Stimulated activated naive CD4-positive, alpha-beta T cell treated with Interleukin-2 at 50 U/mL for 16 hours (primary cell): ENCODE measurements at places on chromosomes 1 and 21.

GRCh38 chr1:166017395-166017794 lies 149.4 kb downstream of the FAM78B start:
- DNase-seq, result no peak

- no peak for DNase-seq
Observed at GRCh38 chr1:19837866-19838265, 22.8 kb upstream of the RNF186 start.

- DNase-seq, result no peak
Observed at GRCh38 chr1:60857851-60858250, 224.5 kb upstream of the NFIA start.

DNA sequence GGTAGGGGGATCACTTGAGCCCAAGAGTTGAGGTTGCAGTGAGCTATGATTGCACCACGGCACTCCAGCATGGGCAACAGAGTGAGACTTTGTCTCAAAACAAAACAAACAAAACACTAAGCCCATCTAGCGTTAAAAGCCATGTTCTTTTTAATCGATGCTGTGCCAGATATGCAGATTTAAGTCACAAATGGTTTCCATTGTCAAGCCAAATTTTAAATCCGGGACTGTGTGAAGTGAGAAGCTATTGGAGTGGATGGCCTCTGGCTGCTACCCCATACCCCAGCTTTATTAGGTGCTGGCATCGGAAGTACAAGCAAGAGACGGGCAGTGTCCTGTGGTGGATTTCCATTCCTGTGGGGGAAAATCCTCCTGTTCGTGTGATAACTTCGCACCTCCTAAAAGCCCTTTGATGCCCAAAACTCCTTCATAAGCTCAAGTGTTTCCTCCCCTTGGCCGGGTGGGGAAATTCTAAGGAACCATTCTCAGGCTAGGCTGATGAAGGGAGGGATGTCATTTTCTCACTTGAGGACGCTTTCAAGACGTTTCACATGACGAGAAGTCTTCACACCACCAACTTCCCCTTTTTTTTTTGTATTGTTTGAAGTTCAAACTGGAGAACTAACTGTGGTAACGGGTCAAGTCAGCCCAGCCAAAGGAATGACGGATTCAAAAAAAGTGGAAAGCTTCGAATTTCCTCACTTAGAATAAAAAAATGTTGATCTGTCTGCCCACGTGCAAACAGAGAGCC lies 140.8 kb downstream of the KAZN start:
- no peak for DNase-seq

GRCh38 chr1:8689431-8690252 lies 127.8 kb downstream of the RERE start:
- DNase-seq, result no peak

DNA sequence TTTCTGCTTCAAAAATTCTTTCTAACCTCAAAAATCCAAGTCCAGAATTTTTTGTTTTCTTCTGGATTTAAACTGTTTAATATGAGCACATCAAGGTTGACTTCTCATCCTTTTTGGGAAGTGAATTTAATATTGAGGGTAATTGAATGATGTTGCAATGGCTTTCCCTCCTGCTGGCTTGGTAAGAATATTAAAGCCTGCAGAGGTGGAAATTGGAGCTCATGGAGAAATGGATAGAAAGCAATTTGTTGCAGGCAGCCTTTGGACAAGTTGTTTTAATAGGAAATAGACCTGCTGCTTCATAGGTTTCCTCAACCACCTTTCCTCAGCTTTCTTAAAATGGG lies 124.7 kb downstream of the SYT2 start:
- DNase-seq, result no peak

- no peak for DNase-seq
Observed at GRCh38 chr1:2378956-2379732, 12.2 kb downstream of the MORN1 start.

DNA sequence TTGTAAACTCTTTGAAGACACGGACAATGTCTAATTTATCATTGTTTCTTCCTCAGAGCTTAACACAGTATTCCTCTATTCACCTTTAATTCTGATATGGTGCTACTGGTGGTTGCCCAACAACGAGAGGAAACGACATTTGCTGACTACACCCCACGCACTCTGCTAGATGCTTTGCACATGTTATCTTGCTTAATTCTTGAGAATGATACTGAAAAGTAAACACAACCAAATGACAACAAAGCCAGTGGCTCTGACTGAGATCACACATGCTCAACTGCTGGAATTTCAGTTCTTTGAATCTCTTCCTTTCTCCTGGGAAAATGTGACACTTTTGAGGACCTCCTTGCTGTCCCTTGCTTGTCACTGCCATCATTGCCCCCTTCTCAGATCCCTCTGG lies 37.2 kb upstream of the DDAH1 start:
- DNase-seq, result no peak

DNA sequence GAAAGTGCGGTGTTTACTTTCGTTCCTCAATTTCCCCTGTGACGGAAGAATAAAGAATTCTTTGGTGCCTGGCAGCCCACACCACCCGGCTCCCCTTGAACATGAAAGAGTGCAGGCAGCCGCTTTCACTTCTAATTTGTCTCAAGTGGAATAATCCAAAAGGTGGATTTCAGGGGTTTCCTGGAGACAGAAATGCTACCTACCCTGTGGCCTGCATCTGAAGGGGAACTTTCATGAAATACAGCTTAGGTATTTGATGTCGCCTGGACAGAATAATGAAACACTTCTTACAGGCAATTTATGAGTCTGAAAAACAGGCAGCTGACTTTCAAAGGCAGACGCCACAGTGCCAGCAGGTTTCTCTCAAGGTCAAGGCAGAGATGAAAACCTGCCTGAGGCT lies 169.5 kb upstream of the USP24 start:
- no peak for DNase-seq

DNA sequence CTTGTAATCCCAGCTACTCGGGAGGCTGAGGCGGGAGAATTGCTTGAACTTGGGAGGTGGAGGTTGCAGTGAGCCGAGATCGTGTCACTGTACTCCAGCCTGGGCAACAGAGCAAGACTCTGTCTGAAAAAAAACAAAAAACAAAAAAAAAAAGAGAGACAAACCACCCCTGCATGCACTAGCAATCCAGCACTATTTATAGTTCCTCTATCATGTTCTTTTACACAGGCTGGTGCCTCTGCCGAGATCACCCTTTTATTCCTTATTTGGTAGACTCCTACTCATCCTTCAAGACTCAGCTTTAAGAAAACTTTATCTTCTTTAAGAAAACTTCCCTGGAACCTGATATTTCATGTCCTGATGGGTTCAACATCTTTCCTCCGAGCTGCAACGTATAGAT lies 10.8 kb downstream of the FMO5 start:
- DNase-seq, result no peak

- no peak for DNase-seq
Observed at GRCh38 chr1:29826646-29827045, 590.3 kb downstream of the PTPRU start.

DNA sequence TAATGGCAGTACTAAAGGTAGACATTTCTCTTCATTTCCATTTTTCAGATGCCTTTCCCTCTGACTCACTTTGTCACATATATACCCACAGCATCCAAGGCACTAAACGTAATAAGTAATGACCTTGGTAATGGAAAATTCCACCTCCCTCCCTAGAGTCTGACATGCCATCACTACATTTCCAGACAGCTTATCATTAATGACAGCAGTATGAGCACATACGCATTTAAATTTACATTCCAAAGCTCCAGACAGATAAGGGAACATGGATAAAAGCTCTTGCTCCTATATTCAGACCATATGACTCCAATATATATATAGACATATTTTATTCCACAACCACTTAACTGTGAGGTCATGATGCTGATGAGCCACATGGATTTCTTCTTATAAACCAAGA lies 191.7 kb upstream of the GORAB start:
- DNase-seq, result no peak

DNA sequence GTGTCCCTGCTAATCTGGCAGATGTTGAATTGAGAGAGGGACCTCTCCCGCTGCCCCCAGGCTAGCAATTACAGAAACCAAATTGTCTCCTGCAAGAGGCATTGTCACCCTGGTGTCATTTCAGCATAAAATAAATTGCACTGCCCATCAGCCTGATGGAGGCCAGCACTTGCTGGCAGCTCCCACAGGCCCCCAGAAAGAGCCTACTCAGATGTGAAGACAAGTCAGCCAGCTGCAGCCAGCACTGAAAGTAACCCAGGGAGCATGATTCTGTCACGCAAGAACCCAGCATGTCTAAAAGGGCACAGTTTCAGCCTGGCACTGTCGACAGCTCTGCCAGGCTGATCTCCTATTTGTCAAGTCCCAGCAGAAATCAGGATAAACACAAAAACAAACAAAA lies 110.3 kb upstream of the CTTNBP2NL start:
- DNase-seq, result no peak

GRCh38 chr21:28972398-28972797 lies 20.3 kb downstream of the LTN1 start:
- DNase-seq, result no peak

DNA sequence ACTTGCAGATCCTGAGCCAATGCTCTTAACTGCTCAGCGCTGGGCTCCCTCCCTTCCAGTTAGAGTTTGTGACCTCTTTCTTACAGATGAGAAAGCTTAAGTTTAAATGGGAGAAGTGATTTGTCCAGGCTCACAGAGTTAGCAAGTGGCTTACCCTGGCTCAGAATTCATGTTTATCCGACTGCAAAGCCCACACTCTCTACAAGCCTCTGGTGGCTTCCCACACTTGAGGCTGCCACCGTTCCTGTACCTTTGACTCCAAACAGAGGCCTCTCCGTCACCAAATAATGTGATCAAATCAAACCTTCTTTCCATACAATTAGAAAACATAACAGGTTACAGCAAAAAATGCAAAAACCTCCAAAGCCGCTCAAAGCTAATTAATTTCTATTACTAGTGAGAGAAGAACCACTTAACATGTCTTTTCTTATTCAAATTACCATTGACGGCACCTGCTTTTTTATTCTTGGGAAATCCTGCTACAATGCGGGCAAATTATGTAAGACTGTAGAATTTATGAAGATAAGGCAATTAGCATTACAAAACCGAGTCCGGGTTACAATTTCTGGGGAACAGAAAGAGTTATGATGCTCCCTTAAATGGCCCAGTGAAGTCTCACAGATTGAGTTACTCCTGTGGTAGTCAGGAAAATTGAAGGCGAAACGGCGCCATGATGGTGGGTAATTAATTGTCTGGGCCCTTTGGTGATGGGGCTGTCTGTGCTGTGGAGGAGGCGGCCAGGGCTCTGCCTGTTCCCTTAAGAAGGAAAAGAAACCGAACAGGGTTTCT lies 324.3 kb upstream of the POU3F1 start:
- no peak for DNase-seq

- no peak for DNase-seq
Observed at GRCh38 chr1:53524428-53525375, 65.5 kb downstream of the DMRTB1 start.
